ENCODE measurements at places on chromosomes 13 and 19. TPM values are rescaled to one million over a fixed set of nuclear protein-coding genes. Genes with fewer than 3 reads are reported as not detected.

The FGF21 gene
- not detected for total RNA-seq

The PDX1 gene
- total RNA-seq: not detected

The WDR62 gene
- 23.3 TPM for total RNA-seq

The ZNF497 gene
- 1.3 TPM for total RNA-seq

The TTYH1 gene
- total RNA-seq: not detected

- DNase-seq: no peak
- no peak overlapping the region for H3K27ac ChIP-seq
- no peaks in the 10 kb centered on the region for H3K27me3 ChIP-seq
- H3K4me1 ChIP-seq: peaks cover 17% of the 10 kb centered on the region
Observed at GRCh38 chr13:73943137-73943964, 190.9 kb downstream of the KLF12 start.

GRCh38 chr19:50315773-50316448 is 13.3 kb downstream of the KCNC3 start:
- no peaks in the 10 kb centered on the region for H3K4me1 ChIP-seq
- DNase-seq: no peak
- no peak overlapping the region for H3K4me3 ChIP-seq
- H3K27me3 ChIP-seq: peaks cover 51% of the 10 kb centered on the region

DNA sequence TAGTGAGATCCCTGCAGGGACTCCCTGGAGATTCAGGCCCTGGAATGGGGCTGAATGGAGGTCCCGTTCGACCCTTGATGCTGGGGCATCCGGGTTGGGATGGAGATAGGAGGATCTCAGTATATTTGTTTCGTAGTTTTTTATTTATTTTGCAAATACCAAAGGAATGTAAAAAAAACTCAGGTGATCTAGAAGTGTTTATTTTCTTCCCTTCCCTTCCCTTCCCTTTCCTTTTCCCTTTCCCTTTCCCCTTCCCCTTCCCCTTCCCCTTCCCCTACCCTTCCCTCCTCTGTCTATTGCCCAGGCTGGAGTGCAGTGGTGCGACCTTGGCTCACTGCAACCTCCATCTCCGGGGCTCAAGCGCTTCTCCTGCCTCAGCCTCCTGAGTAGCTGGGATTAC is 4.5 kb downstream of the GTPBP3 start:
- H3K27me3 ChIP-seq: no peaks in the 10 kb centered on the region
- H3K27ac ChIP-seq: no peak overlapping the region
- H3K4me3 ChIP-seq: no peak overlapping the region
- H3K4me1 ChIP-seq: peaks cover 19% of the 10 kb centered on the region

- H3K4me1 ChIP-seq: no peaks in the 10 kb centered on the region
- peaks cover 14% of the 10 kb centered on the region for H3K27me3 ChIP-seq
- no peak overlapping the region for H3K4me3 ChIP-seq
- no peaks in the 10 kb centered on the region for H3K36me3 ChIP-seq
- no peak for DNase-seq
Observed at GRCh38 chr13:77894743-77895142, 23.9 kb downstream of the EDNRB start.

DNA sequence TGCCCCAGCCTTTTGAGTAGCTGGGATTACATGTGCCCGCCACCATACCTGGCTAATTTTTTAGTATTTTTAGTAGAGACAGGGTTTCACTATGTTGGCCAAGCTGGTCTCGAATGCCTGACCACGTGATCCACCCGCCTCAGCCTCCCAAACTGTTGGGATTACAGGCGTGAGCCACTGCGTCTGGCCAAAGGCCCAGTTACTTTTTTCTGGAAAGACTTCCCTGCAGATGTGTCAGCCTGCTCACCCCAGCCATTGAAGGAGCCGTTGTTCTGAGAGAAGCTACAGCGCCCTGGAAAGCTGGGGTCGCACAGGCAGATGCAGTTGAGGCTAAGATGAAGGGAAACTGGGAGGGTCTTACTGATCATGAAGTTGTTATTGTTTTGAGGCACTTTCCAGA is 7.9 kb upstream of the ZNF626 start:
- no peak overlapping the region for H3K27ac ChIP-seq
- H3K4me1 ChIP-seq: no peaks in the 10 kb centered on the region
- no peaks in the 10 kb centered on the region for H3K36me3 ChIP-seq
- no peak overlapping the region for H3K4me3 ChIP-seq
- no peaks in the 10 kb centered on the region for H3K27me3 ChIP-seq

GRCh38 chr13:21973437-21974125 is 302.7 kb downstream of the FGF9 start:
- H3K4me1 ChIP-seq: peaks cover 25% of the 10 kb centered on the region
- no peaks in the 10 kb centered on the region for H3K27me3 ChIP-seq
- H3K4me3 ChIP-seq: no peak overlapping the region
- no peak for DNase-seq

DNA sequence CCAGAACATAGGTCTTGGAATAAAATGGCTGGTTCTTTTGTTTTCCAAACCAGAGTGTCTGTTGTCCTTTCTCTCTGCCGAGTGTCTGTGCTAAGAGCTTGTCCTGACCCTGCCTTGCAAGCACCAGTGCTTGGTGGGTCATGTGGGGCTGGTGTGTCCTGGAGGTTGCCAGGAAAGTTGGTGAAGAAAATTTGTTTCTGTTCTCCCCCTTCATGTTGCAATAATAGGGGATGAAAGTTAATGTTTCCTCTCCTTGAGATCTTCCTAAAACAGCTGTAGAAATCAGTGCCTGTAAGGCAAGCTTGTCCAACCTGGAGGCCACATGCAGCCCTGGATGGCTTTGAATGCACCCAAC is 2.7 kb downstream of the HAMP start:
- no peak overlapping the region for H3K27ac ChIP-seq
- DNase-seq: no peak
- no peaks in the 10 kb centered on the region for H3K4me1 ChIP-seq

- H3K27me3 ChIP-seq: peaks cover 49% of the 10 kb centered on the region
- no peaks in the 10 kb centered on the region for H3K4me1 ChIP-seq
- H3K27ac ChIP-seq: no peak overlapping the region
- H3K36me3 ChIP-seq: no peaks in the 10 kb centered on the region
Observed at GRCh38 chr19:1699386-1699785, 47.0 kb upstream of the TCF3 start.

DNA sequence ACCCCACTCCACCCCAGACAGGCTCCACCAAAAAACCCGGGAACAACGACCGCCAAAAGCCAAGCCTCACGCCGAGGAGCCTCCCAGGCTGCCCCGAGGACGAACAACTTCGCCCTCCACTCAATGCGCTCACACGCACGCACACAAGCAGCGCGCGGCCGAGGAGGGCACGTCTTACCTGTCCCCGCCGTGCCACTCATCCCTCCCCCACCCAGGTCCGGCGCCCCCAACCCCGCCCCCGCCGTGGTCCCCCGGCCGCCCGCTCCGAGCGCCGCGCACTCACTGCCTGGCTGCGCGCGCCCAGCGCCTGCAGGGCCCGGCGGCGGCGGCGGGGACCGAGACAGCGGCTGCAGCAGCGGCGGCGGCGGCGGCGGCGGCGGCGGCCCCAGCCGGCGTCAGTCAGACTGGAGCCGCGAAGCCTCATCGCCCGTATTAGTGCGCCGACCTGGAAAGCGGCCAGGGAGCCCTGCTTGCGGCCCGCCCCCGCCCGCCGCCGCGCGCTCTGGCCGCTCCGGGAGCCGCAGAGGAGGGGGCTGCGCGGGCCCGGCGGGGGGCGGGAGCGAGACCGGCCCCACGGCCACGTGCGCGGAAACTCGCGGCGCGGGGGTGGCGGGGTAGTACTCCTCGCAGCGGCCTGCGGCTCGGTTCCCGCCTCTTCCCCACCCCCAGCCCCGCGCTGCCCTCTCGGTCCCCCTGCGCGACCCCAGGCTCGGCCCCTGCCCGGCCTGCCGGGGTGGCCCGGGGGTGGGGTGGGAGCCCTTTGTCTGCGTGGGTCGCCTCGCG is at the start of gene SMAD9:
SMAD9 (minus strand) TSS at position 406 of the 783 bp plus-strand sequence. CDS start 40,549 bp downstream, outside the sequence.
- peak within 1 kb of the TSS; percentile 51 for H3K4me3 ChIP-seq
- peak; percentile 85 for DNase-seq
- peak within 1 kb of the TSS; percentile 93 for H3K27ac ChIP-seq
- peaks cover 28% of the 10 kb centered on the region for H3K4me1 ChIP-seq

DNA sequence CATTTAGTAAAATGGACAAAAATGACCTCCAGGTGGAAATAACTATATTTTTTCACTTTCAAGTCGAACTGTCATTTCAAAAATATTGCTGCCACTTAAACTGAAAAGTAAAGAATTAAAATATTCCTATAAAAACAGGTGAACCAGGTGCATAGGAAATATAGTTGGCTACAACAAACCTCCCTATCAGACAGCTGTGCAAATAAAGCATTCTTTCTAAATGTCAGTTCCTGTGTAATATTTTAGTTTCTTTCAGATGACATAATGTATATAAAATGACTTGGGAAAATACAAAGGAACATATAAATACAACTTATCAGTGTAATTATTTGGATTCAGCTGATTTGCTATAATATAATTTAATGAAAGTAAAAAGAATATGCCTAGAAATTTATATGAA is 403.5 kb upstream of the GPC6 start:
- H3K4me3 ChIP-seq: no peak overlapping the region
- no peak overlapping the region for H3K27ac ChIP-seq
- H3K27me3 ChIP-seq: no peaks in the 10 kb centered on the region
- no peak for DNase-seq
- H3K36me3 ChIP-seq: no peaks in the 10 kb centered on the region
- H3K4me1 ChIP-seq: no peaks in the 10 kb centered on the region

DNA sequence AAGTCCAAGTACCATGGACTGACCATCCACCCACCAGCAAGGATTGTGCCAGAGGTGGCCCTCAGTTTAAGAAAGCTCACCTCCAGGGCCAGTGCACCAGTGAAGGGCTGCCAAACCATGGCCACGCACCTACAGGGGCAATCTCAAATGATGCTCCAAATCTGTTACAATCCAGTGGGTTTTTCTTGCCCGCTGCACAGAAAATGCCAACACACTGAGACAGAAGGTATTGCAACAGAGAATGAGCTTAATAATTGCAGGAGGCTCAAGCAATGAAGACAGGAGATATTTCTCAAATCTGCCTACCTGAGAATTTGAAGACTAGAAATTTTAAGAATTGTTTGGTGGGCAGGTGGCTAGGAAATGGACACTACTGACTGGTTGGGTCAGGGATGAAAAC is 22.0 kb downstream of the CEACAM7 start:
- H3K36me3 ChIP-seq: no peaks in the 10 kb centered on the region
- H3K4me3 ChIP-seq: no peak overlapping the region
- no peaks in the 10 kb centered on the region for H3K4me1 ChIP-seq
- H3K27me3 ChIP-seq: no peaks in the 10 kb centered on the region

GRCh38 chr13:30971575-30971974 is 39.1 kb downstream of the TEX26 start:
- no peaks in the 10 kb centered on the region for H3K36me3 ChIP-seq
- H3K27me3 ChIP-seq: no peaks in the 10 kb centered on the region
- peaks cover 18% of the 10 kb centered on the region for H3K4me1 ChIP-seq
- H3K4me3 ChIP-seq: no peak overlapping the region
- DNase-seq: no peak
